ENCODE measurements at places on chromosomes 2 and 18.

- no peak for DNase-seq
Measured at GRCh38 chr2:164145093-164145987, 409.5 kb upstream of the FIGN start.

DNA sequence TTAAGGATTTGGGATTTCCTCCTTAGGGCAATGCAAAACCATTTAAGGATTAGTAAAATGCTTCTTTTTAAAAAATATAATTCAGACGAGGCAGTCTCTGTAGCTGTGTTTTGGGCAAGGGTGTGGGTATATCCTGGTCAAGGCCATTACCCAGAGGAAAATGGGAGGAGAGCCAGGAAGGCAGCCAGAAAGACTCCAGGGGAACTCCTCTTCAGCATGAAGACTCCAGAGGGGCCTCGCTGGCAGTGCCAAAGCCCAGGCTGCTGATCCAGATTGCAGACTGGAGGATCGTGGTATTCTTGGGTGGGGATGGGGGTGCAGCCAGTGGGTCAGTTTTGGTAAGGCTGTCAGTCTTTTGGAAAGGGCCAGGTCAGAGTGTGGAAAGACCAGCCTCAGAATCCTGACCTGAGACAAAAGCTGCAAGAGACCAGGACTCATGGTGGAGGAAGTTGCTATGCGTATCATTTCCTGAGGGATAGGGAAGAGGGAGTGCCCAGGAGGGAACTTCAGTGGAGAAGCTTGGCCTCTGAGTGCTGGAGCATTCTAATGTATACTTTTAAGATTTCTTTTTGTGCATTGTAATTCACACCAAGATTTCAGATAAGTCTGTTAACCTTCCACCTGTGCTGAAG lies 20.9 kb upstream of the RAB11FIP5 start:
- no peak for DNase-seq

- DNase-seq: no peak
Measured at GRCh38 chr2:14398641-14399040, 233.9 kb upstream of the LRATD1 start.

DNA sequence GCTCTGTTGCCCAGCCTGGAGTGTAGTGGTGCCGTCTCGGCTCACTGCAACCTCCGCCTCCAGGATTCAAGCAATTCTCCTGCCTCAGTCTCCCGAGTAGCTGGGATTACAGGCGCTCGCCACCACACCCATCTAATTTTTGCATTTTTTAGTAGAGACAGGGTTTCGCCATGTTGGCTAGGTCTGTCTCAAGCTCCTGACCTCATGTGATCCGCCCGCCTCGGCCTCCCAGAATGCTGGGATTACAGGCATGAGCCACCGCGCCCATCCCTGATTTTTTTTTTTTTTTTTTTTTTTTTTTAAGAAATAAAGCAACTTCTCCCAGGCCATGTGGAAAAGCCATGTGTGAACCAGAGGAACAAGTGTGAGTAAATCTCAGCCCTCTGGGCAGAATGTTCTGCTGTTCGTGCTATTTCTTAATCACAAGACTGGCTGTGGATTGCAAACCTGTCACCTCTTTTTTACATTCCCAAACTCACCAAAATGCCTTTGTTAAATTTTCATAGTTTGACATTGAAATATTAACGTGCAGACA lies 6.4 kb upstream of the SH3BP4 start:
- DNase-seq: no peak

DNA sequence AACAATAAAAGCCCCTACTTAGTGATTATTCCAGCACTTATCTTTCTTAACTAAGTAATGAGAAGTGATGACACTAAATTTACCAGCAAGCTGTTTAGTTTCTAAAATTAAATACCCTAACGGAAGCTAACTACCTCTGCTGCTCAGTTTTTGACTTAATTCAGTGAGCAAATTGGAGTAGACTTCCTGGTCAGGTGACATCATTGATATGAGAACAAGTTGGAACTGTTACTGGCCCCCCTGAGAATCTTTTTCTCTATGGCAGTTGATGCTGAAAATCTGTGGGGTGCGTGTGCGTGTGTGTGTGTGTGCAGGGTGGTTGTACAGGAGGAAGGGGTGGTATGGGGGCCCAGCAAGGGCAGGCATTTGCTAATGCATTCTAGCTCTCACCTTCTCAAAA lies 35.5 kb upstream of the BMP10 start:
- no peak for DNase-seq

Measured in NCI-H2171 (cell line).